ENCODE measurements at places on chromosomes 6 and 20.

GRCh38 chr20:20414640-20415220, 46.8 kb downstream of the INSM1 start:
- no peak for DNase-seq

GRCh38 chr6:137181891-137182653, 8.6 kb upstream of the IL22RA2 start:
- no peak for DNase-seq

DNA sequence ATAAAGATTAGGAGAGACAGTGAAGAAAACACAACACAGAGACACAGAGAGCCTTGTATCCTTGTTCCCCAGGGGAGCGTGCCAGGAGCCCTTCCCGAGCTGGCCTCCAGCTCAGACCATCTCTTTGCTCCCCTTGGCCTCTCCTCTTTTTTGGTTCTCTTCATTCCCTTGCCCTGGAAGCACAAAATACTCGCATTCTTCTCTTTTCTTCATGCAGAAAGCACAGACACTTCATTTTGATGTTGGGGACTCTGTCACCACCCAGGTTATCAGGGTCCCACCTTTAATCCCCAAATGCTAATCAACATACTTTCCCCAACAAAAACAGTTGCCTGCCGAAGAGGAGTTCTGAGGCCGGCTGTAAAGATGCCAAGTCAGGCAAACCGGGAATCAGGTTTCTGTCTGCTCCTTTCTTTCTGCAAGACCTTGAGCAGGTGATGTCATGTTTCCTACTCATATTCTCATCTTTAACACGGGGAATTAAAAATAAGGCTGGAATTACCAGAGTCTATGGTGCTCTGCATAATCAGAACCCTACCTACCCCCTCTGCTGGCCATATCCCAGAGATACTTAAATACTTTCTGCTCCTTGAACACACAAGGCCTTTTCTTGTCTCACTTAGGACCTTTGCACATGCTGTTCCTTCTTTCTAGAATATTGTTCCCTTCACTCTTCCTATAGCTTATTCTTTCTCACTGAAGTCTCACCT, 21.7 kb downstream of the TGM6 start:
- DNase-seq = no peak

- no peak for DNase-seq
These were observed 53.6 kb upstream of the LRRC1 start for GRCh38 chr6:53741034-53741823.

GRCh38 chr6:134106702-134107101, 54.3 kb upstream of the SLC2A12 start:
- DNase-seq = no peak

DNA sequence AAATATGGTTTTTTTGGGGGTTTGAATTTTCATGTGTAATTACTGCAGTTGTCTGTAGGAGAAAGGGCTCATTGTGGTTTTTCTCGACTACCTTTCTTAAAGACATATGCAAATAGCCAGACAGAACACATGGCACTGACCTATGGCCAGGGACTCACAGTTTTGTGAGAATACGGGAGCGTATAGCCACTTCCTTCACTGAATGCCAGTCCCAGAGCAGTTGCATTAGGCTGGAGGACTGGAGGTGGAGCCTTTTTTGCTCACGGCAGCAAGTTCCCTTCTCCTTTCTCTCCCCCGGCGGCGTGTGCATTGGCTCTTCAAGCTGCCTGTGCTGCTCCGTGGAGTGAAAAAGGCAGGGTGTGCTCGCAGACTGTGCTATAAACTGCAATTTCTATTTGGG, 114.9 kb downstream of the AKAP7 start:
- DNase-seq = peak; percentile 23

DNA sequence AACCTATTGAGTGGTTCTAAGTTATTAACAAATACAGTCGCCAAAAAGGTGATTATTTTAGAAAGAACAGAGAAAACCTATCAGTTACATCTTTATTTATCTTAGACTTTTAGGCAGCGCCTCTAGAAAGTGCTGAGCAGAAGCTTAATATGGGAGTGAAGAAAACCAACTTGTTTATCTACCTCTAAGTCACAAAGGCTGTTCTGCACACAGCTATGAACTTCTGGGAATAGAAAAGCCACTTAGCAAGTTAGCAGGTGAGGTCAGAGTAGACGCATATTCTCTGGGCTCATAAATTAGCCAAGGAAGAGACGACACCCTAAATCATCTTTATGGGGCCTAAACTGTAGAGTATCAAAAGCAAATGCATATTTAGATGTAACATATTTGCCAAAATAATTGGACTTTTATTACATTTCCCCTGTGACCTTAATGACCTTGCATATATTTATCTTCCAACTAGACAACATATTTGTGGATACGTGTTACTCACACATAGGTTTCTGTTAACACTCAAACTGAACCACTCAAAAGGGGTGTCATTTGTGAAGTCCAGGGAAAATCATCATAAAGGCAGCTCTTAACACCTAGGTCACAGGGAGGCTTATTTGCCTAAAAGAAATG, 267.1 kb downstream of the ADGB start:
- DNase-seq = no peak

DNA sequence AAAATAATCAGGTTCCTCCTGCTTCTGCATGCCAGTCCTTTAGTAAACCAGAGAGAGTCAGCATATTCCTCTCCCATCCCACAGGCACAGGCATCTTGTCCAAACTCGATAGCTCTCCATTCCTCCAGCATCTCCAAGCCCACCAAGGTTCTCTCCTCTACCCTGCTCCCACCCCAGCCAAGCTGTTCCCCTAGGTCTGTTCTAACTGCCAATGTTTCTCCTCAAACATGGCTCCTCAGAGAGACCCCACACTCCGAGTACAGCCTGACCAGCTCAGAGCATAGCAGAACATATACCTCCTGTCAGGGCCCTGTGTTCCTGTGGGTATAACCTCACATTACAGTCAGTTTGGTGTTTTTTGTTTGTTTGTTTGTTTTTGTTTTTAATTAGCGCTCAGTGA, 177.8 kb downstream of the VEGFA start:
- no peak for DNase-seq
